ENCODE measurements at places on chromosomes 6 and 20.

GRCh38 chr20:50788045-50788991 lies 6.5 kb upstream of the BCAS4 start:
- DNase-seq = peak; percentile 78

GRCh38 chr20:5316188-5317158 lies at the start of gene PROKR2:
PROKR2 (minus strand) TSS chr20:5316954; CDS start chr20:5314369, 2,585 bp downstream.
- peak; percentile 64 for DNase-seq

GRCh38 chr6:157982102-157982562 lies 469 bp downstream of the SYNJ2 start:
- DNase-seq = no peak

- DNase-seq = no peak
These were observed 84.5 kb downstream of the PLCB1 start for GRCh38 chr20:8216375-8217200.

DNA sequence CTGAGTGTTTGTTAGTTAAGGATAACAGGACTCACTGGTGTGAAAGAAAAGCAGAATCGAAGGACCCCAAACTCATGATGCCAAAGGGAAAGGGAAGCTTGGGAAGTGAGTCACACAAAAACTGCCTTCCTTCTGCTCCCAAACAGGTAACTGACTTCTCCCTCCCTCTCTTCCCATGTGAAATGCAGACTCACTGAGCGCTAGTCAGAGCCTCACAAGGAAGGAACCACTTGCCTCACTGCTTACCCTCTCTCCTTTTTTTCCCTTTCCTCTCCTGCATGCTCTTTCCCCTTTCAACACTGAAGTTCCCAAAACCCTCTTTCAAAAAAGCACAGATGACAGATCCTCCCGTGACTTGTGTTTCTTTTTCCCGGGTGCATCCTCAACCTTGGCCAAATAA lies 56.4 kb downstream of the LYRM4 start:
- no peak for DNase-seq

DNA sequence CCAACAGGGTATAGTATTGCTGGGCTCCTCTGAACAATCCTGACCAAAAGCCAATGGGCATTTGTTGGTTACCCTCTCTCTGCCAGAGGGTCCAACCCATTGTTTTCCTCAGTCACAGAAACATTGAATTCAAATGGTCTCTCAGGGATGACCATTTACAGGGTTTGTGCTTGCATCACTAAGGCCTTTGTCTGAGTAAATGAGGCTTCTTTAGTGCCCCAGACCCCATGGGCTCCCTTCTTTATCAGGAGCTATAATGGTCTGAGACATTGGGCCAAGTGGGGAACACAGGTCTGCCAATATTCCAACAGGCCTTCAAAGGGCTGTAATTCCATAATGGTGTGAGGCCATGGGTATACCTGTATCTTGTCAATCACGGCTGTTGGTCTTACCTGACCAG lies 27.1 kb downstream of the GSTA2 start:
- DNase-seq = no peak

Measured in SK-N-DZ (cell line).